A172 (cell line): ENCODE measurements at places on chromosomes 3 and 15. TPM values are rescaled to one million over a fixed set of nuclear protein-coding genes. Genes with fewer than 3 reads are reported as not detected.

DNA sequence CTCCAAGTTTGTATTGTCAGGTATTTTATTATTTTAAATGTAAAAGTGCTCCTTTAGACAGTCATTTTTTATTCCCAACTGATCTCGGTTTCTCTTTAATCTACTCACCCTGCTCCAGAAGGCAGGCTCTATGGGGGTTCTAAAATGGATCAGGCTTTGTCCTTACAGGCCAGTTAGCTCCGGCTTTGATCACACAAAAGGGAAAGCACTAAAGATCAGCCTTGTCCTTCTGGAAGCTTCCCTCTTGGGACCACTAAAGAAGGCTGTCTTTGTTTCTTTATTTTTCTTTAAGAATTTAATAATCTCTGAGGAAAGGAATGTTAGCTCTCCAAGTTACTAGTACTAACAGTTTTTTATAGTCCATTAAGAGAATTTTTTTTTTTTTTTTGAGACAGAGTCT, 560.5 kb upstream of the ZNF717 start:
- no peak for DNase-seq

- DNase-seq, result no peak
Observed at GRCh38 chr15:66241908-66242285, 11.7 kb downstream of the MEGF11 start.

GRCh38 chr3:4950948-4951347, 28.3 kb upstream of the BHLHE40 start:
- DNase-seq, result no peak

DNA sequence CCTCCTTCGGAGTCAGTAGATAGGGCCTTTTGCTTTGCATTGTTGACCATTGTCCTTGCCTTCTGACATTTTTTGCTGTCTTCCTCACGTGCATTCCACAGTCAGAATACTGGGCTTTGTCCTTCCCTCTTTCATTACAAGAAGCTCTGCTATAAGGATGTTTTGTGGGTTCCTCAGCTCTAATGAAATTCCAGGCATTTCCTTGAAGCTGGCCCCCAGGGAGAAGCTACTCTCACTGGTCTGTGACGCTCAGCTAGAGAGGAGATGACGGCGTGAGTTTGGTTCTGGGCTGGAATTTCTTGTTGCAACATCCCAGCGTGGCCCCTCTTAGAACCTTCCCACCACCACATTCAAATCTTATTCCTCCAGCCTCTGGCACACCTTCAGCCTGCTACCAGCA, 210.2 kb downstream of the TJP1 start:
- peak; percentile 77 for DNase-seq

- no peak for DNase-seq
Observed at GRCh38 chr15:89335298-89336041, 846 bp upstream of the POLG start.

- DNase-seq, result peak; percentile 20
Observed at GRCh38 chr3:3170998-3171397, 8.5 kb downstream of the CRBN start.

DNA sequence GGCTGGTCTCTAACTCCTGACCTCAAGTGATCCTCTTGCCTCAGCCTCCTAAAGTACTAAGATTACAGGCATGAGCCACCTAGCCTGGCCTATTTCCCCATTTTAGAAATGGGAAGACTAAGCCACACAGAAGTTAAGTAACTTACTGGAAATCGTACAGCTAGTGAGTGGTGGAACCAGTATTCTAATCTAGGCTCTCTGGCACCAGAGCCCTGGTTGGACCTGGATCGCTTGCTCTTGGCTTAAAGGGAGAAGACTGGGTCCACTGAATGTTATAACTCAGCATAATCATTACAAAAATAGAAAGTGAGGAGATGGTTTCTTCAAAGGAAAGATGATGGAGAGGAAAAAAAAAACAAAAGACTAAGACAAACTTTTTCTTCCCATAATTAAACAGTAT, 37.4 kb upstream of the CNTN3 start:
- no peak for DNase-seq

GRCh38 chr15:94174399-94174802, 57.0 kb upstream of the MCTP2 start:
- peak; percentile 55 for DNase-seq

DNA sequence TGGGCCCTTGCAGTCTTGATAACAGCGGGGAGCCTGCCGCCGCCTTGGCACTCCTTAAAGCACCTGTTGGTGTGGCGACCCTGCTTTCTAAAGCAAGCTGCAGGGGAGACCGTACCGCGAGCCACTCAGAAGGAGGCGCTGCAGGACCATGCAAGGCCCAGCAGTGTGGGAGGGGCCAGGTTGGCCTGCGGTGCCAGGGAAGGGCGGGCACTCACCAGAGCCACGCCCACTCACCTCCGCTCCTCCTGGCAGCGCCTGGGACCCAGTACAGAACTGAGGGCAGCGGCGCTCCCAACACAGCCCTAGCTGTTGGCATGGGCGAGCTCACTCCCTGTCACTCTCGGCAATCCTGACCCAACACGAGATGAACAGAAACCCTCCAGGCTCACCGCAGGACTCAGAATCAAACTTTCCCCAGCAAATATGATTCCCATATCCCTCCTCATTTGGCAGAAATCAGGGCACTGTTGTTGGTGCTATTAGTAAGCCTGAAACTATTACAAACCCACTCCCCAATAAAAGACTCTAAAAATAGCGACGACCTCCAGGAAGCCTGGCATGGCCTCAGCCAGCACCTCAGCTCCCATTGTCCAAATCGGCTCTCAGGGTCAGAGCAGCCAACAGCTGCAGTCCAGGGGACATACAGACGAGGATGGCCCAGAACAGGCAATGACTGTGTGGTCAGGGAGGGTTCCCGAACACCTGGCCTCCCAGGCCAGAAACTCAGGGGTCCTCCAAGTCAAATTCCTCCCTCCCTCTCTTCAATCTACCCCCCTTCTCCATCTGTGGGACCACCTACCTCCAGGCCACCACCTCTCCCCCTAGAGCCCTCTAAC, 77.2 kb downstream of the TBC1D2B start:
- peak; percentile 65 for DNase-seq

DNA sequence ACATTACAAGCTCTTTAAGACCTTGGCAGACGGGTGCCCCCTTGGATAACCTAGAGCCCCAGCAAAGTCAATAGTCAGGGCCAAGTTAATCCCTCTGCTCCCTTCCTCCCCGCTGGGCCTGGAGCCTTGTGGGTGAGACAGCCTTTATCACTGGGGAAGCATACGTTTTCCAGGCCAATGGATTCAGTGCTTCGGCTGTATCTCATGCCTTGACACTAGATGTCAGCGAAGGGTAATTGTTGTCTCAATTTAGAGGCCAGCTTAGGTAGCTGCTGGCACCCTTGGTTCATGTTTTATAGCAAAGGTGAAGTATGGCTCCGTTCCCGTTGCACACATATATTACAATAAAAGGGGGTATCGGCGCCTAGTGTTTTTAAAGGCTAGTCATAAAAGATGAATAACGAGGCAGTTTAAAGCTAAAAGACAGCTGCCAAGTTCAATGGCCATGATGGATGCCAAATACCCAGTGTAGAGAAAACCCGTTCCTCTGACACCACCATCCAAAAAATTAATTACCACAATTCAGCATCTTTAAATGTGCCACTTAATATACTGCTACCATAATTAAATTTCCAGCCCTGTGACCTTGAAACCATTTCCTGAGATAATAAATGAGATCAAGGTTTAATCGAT, 52.3 kb upstream of the BNIP2 start:
- peak; percentile 22 for DNase-seq

DNA sequence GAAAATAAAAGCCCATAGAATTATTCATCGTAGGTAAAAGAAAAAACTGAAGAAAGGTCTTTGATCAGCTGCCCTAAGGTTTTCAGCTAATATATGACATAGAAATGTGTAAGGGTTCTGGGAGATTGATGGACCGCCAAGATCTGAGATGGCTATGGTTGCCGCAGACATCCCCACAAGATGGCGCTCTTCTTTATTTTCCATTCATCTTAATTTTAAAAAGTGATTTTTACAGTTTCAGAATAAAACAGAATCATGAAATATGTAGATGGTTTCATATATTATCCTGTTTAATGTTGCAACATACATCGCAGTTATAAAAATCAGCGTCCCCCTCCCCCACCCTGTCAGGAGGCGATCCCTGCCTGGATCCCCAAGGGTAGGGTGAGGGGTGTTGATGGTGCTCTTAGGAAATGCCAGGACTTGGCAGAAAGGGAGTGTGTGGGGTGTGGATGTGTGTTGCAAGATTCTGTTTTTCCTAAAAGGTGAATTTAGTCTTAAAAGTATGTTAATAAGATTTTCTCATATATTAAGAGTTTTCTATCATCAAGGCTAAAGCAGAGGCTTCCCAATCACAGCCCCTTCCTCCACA, 68.8 kb downstream of the ANXA2 start:
- no peak for DNase-seq

- DNase-seq, result no peak
Observed at GRCh38 chr3:99818818-99819217, 1.2 kb downstream of the CMSS1 start.

GRCh38 chr3:138474163-138474562, 39.7 kb downstream of the ESYT3 start:
- DNase-seq, result no peak

DNA sequence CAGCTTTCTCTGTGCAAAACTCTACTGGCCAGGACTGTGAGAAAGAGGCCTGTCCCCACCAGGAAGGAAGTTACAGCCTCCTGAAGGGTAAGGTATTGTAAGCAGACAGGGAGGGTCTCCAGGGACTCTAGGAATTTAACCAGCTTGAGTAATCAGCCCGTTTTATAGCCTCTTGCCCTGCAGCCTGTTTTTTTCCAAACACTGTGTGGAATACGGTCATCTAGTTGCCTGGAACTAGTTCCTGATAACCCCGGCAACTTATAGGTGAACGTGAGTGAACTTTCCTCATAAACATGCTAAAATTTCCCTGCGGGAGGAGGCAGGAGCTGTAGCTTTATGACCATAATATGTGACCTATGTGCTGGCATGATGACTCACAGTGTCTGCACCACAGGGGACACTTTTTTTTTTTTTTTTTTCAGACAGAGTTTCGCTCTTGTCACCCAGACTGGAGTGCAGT, 60.1 kb upstream of the DAZL start:
- peak; percentile 63 for DNase-seq

GRCh38 chr15:90030376-90030775, 29.3 kb downstream of the ZNF710 start:
- no peak for DNase-seq

- DNase-seq, result no peak
Observed at GRCh38 chr15:97991972-97992541, 31.6 kb downstream of the ARRDC4 start.

DNA sequence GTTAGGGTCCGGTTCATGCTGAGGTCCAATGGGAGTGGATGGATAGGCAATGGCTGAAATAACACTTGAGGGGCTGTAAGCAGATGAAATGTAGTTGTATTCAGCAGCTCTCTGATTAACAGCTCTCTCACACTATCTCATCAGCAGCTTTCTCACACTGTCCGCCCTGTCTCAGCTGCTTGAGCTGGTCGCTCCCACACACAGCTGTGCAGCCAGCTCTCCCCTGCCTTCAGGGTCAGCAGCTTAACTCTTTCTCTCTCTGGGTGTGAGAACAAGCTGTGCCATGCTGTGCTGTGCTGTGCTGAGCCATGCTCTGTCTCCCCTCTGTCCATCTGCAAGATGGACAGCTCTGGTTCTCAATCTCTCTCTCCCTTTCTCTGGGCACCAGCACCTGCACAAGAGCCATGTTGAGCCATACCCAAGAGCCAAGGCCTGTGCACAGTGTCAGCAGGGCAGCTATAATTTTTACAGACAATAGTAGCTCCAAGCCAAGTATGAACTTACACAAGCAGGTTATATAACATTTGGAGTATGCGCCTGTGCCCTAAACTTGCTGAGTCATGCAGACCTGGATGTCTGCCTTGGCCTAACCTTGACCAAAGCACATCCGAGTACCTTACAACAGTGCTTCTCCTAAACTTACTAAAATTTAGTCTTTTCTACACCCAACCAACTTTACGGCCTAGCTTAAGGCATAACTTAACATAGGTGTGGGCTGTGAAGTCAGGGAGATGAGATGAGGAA, 291.3 kb upstream of the TRIM42 start:
- DNase-seq, result no peak

GRCh38 chr15:69225355-69226022, 65.1 kb downstream of the GLCE start:
- peak; percentile 8 for DNase-seq

- DNase-seq, result peak; percentile 94
Observed at GRCh38 chr3:9746330-9746729, 3.4 kb upstream of the OGG1 start.

GRCh38 chr15:87623832-87624231, 632.7 kb downstream of the NTRK3 start:
- no peak for DNase-seq

GRCh38 chr3:23991306-23991682, 46.2 kb downstream of the NR1D2 start:
- DNase-seq, result no peak

DNA sequence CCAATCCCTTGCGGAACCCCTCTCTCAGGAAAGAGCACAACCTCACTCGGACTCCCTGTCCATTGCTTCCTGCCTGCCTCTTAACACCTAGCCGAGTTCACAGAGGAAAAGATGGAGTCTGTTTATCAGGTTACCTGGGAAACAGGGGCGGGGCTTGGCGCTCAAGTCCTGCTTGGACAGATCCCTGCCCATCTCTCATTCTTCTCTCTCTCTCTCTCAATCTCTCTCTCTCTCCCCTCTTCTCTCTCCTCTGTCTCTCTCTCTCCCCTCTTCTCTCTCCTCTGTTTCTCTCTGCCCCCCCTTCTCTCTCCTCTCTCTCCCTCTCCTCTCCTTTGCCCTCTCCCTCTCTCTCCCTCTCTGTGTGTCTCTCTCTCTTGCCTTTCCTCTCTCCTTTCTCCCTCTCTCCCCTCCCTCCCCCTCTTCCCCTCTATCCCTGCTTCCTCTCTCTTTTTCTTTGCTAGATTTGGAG, at the start of gene EFHB:
Gene EFHB, minus strand, starts transcription at position 120 of the 469 bp plus-strand sequence. CDS start 199 bp downstream, outside the sequence.
- DNase-seq, result peak; percentile 30

- DNase-seq, result no peak
Observed at GRCh38 chr15:74855857-74856256, 12.9 kb upstream of the ULK3 start.

CIB2 gene
- 10.7 and 14.4 TPM in 2 replicates for total RNA-seq

MUC13 gene
- total RNA-seq, result 0.17 TPM in 1 of 2 replicates, not detected in the other

SEMA6D gene
- total RNA-seq, result not detected in 2 replicates

CHRNA7 gene
- 0.10 and 0.19 TPM in 2 replicates for total RNA-seq

ATP2B2 gene
- 0.12 and 0.50 TPM in 2 replicates for total RNA-seq

DCBLD2 gene
- 808 and 1,036 TPM in 2 replicates for total RNA-seq

STIMATE gene
- 8.6 and 10.2 TPM in 2 replicates for total RNA-seq

CDCP1 gene
- 0.29 and 0.78 TPM in 2 replicates for total RNA-seq

TMEM207 gene
- total RNA-seq, result 0.21 TPM in 1 of 2 replicates, not detected in the other

TMEM212 gene
- total RNA-seq, result not detected in 2 replicates

ZIC4 gene
- total RNA-seq, result 1.4 and 5.2 TPM in 2 replicates

CHRD gene
- total RNA-seq, result 0.33 and 5.6 TPM in 2 replicates

CHDH gene
- total RNA-seq, result 0.55 and 0.67 TPM in 2 replicates

CTXN2 gene
- total RNA-seq, result 0.05 TPM in 1 of 2 replicates, not detected in the other

GPR176 gene
- total RNA-seq, result 60.0 and 65.6 TPM in 2 replicates

SPINK8 gene
- not detected in 2 replicates for total RNA-seq
